Right ventricle myocardium superior (tissue), 1 donor: ENCODE measurements at places on chromosomes 12 and 14.

- no peak for DNase-seq
Observed at GRCh38 chr12:25264114-25264513, 13.4 kb upstream of the KRAS start.

DNA sequence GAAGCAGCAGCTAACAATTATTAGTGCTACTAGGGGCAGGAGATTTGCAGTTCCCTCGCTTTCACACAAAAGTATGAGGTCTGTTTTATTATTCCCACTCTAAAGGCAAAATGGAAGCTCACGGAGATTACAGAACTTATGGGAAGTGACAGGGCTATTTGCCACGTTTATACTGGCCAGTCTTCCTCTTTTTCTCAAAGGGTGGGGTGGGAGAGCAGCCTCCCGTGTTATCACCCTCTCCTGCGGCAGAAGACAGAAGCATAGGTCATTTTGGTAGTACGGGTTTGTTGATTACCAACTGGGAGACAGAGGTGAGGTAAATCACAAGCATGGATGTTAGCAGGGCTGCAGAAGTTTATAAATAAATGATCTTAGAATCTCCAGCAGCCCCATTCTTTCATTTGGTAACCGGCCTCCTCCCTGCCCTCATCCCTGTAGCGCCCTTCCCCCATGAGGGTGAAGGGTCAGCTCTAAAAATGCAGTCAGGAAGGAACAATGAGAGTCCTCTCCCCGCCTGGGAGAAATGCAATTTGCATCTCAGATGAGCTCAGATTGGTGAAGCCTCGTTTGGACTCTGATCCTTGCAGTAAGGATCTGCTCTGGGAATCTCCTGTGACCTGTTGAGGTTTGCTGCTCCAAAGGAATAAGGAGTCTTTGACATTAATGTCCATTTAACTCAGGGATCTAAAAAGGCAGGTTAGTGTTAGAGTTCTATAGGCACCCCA is 44.7 kb upstream of the SINHCAF start:
- DNase-seq, result no peak

- DNase-seq, result no peak
Observed at GRCh38 chr12:10310926-10311720, 3.5 kb downstream of the KLRD1 start.

GRCh38 chr14:26577711-26578110 is 20.1 kb downstream of the NOVA1 start:
- DNase-seq, result no peak
